ENCODE measurements at places on chromosomes 3 and 15. TPM values are rescaled to one million over a fixed set of nuclear protein-coding genes. Genes with fewer than 3 reads are reported as not detected.

The ACP3 gene
- polyA plus RNA-seq, result 0.25 TPM

The ANKRD63 gene
- polyA plus RNA-seq, result not detected

The CACNA2D2 gene
- polyA plus RNA-seq, result 1.5 TPM

The FBXW12 gene
- polyA plus RNA-seq, result not detected

The PP2D1 gene
- polyA plus RNA-seq, result not detected

The CHRM5 gene
- polyA plus RNA-seq, result not detected

GRCh38 chr3:468172-468571 lies 271.6 kb downstream of the CHL1 start:
- H3K27me3 ChIP-seq, result no peaks in the 10 kb centered on the region
- no peaks in the 10 kb centered on the region for H3K4me1 ChIP-seq
- H3K36me3 ChIP-seq, result no peaks in the 10 kb centered on the region
- no peak overlapping the region for H3K27ac ChIP-seq

DNA sequence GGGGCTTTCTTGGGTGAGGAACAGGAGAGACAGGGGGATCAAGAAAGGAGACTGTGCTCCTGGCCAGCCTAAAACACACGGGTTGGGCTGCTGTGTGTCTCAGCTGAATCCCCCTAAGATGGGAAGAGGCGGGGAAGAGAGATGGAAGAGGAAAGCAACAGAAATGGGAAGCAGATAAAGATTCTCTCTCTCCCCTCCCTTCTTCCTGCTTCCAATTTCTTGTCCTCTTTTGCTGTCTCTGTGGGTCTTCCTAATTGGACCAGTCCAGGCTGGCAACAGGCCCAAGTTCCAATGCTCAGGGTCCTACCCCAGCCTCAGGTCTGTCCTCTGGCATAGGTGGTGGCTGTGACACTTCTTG lies 7.1 kb downstream of the ISLR2 start:
- peaks cover 23% of the 10 kb centered on the region for H3K4me1 ChIP-seq
- peaks cover 15% of the 10 kb centered on the region for H3K27me3 ChIP-seq
- H3K27ac ChIP-seq, result peak overlapping the region; percentile 88
- DNase-seq, result no peak
- H3K4me3 ChIP-seq, result no peak overlapping the region

- DNase-seq, result no peak
- H3K36me3 ChIP-seq, result no peaks in the 10 kb centered on the region
- peaks cover 15% of the 10 kb centered on the region for H3K4me1 ChIP-seq
- H3K27me3 ChIP-seq, result no peaks in the 10 kb centered on the region
Observed at GRCh38 chr3:137259701-137260100, 301.9 kb downstream of the IL20RB start.

GRCh38 chr15:44616974-44617373 lies 46.5 kb downstream of the SPG11 start:
- H3K4me1 ChIP-seq, result no peaks in the 10 kb centered on the region
- no peaks in the 10 kb centered on the region for H3K27me3 ChIP-seq
- no peak for DNase-seq
- H3K27ac ChIP-seq, result no peak overlapping the region

GRCh38 chr15:82624008-82624407 lies 23.2 kb downstream of the CPEB1 start:
- DNase-seq, result no peak
- no peaks in the 10 kb centered on the region for H3K4me1 ChIP-seq
- no peak overlapping the region for H3K27ac ChIP-seq

DNA sequence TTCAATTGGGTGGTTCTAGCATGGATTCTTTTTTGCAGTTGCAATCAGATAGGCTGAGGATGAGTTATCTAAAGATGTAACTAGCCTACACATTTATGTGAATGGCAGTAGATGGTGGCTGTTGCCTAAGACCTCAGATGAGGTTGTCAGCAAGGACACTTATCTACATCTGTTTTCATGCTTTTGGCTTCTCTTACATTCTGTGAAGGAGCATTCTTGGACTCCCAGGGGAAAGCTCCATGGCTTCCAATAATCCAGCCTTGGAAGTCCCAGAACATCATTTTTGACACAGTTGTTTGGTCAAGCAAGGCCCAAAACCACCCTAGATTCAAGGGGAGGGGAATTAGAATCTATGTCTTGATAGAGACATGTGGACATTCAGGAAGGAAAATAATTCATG lies 332.2 kb upstream of the RBMS3 start:
- H3K27ac ChIP-seq, result no peak overlapping the region
- H3K36me3 ChIP-seq, result no peaks in the 10 kb centered on the region
- H3K4me1 ChIP-seq, result no peaks in the 10 kb centered on the region
- DNase-seq, result no peak

DNA sequence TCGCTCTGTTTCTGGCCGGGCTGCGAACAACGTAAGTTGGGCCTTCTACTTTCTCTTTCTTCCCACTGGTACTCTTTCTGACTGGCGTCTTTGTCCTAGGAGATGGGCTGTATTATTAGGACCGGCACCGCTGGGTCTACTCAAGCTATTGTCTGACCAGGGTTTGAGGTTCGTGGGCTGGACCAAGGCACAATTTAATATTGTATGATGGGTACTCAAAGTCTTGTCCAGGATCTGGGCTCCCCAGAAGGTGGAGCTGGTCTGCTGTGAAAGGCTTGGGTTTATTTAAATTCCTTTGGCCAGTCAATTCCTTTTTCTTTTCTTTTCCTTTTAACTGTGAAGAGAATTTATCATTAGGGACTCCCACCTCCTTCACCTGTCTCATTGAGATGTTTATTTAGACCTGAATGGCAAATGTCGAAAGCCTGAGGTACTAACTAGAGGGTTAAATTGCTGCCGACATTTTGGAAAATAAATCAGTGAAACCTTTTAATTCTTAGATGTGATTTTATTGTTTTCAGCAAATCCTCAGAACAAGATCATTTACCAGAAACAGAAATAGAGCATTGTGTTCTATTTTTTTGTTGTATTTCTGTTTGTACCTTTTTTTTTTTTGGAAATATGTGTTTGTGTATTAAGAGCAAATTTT lies 410 bp downstream of the LRRC49 start:
- H3K4me1 ChIP-seq, result peaks cover 14% of the 10 kb centered on the region
- DNase-seq, result peak; percentile 48
- peak overlapping the region; percentile 81 for H3K4me3 ChIP-seq
- no peaks in the 10 kb centered on the region for H3K27me3 ChIP-seq

GRCh38 chr15:88542342-88542733 lies 4.1 kb downstream of the DET1 start:
- H3K27ac ChIP-seq, result peak overlapping the region; percentile 82
- no peak overlapping the region for H3K4me3 ChIP-seq
- no peaks in the 10 kb centered on the region for H3K36me3 ChIP-seq

- H3K36me3 ChIP-seq, result no peaks in the 10 kb centered on the region
- no peak for DNase-seq
- no peaks in the 10 kb centered on the region for H3K4me1 ChIP-seq
- H3K27ac ChIP-seq, result no peak overlapping the region
- H3K27me3 ChIP-seq, result no peaks in the 10 kb centered on the region
Observed at GRCh38 chr15:54150255-54150654, 172.0 kb downstream of the UNC13C start.

- peaks cover 6% of the 10 kb centered on the region for H3K4me1 ChIP-seq
- no peaks in the 10 kb centered on the region for H3K27me3 ChIP-seq
- H3K4me3 ChIP-seq, result no peak overlapping the region
- H3K36me3 ChIP-seq, result no peaks in the 10 kb centered on the region
- no peak overlapping the region for H3K27ac ChIP-seq
Observed at GRCh38 chr15:88701561-88702095, 62.8 kb downstream of the ISG20 start.

DNA sequence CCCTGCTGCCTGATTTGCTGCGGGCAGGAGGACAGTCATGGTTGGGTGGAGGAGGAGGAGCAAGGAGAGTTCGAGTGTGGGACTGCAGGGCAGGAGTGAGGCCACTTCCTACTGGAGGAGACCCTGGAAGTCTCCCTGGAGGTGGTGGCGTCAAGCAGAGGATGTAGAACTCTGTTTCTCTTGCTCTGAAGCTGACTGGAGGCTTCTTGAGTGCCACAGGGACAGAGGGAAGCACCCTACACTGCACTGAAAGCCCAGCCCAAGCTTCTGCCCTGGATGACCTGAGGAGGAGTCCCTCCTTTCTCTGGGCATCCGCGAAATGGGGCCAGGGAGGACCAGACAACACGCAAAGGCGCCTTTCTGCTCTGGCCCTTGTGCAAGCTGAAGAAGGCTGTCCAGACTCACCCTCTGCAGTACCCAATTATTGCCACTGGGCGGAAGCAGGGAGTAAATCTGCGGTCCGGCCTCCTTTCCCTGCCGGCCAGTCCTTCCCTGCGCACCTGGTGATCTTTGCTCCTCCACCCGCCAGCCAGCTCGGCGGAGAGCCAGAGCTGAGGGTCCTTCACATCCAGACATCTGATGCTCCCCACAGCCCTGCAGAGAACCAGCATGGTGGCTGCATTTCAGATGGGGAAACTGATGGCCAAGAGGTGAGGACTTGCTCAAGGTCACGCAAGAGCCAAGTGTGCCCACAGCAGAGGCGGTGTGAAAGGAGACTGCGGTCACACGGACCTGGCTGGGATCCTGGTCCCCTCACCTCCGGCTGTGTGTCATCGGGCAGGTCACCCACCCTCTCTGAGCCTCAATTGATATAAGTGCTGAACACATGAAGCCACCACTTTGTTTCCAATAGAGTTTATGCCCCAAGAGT lies 207.1 kb downstream of the TBC1D2B start:
- H3K27me3 ChIP-seq, result no peaks in the 10 kb centered on the region
- no peaks in the 10 kb centered on the region for H3K4me1 ChIP-seq
- no peaks in the 10 kb centered on the region for H3K36me3 ChIP-seq
- DNase-seq, result peak; percentile 61
- no peak overlapping the region for H3K4me3 ChIP-seq
